Activated CD4-positive, alpha-beta T cell treated with anti-CD3 and anti-CD28 coated beads, Interleukin-2, amount 10 ng/mL, durations not matched to agents 24 days and 14 days (primary cell): ENCODE measurements at places on chromosomes 2 and 18. TPM values are rescaled to one million over a fixed set of nuclear protein-coding genes. Genes with fewer than 3 reads are reported as not detected.

C2orf15 gene
- total RNA-seq, result 0.26 and 0.40 TPM in 2 replicates

SDC1 gene
- total RNA-seq, result 0.63 and 1.1 TPM in 2 replicates

DNA sequence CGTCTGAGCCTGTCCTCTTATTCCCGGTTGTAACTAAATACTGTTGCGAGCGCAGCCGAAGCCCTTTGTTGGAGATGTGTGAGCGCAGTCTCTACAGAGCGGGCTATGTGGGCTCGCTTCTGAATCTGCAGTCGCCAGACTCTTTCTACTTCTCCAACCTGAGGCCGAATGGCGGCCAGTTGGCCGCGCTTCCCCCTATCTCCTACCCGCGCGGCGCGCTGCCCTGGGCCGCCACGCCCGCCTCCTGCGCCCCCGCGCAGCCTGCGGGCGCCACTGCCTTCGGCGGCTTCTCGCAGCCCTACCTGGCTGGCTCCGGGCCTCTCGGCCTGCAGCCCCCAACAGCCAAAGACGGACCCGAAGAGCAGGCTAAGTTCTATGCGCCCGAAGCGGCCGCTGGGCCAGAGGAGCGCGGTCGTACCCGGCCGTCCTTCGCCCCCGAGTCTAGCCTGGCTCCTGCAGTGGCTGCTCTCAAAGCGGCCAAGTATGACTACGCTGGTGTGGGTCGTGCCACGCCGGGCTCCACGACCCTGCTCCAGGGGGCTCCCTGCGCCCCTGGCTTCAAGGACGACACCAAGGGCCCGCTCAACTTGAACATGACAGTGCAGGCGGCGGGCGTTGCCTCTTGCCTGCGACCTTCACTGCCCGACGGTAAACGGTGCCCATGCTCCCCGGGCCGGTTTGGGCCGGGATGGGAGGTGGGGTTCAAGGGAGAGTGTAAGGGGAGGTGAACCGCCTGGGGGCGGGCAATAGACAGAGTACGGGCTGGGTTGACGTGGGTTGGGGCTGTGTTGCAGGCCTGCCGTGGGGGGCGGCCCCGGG lies at the start of gene HOXD12:
Gene HOXD12 (plus strand): TSS at position 68 of the 819 bp plus-strand sequence. CDS start 7 bp downstream, at position 75.
- peaks cover 89% of the 10 kb centered on the region for H3K27me3 ChIP-seq
- H3K4me3 ChIP-seq, result no peak within 1 kb of the TSS
- peaks cover 13% of the 10 kb centered on the region for H3K4me1 ChIP-seq

DNA sequence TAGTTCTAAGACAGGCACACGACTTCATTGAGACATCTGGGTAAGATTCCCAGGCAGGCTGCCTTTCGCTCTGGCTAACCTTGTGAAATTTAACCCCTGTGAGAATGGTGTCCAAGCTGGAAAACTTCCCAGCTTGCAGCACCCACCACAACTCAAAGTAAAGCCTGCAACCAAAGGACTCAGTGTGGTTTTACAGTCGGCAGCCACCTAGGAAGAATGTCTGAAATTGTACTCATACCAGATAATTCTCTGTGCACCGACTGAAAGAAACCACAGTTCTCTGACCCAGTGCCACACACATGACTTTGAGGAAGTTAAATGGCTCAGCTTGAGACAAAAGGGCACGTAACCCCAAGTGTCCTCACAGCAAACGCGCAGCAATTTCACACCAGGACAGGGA lies 125.7 kb downstream of the RBMS1 start:
- H3K4me3 ChIP-seq, result no peak overlapping the region
- H3K4me1 ChIP-seq, result peaks cover 32% of the 10 kb centered on the region
- peaks cover 24% of the 10 kb centered on the region for H3K36me3 ChIP-seq
- no peaks in the 10 kb centered on the region for H3K27me3 ChIP-seq
- no peak overlapping the region for H3K27ac ChIP-seq
